ENCODE measurements at places on chromosomes 3 and 15.
A peak's percentile ranks its signal among the peaks of the same experiment; 100 is the strongest.

- DNase-seq = no peak
Measured at GRCh38 chr3:192915722-192916121, 1.9 kb downstream of the MB21D2 start.

- DNase-seq = no peak
Measured at GRCh38 chr15:48722764-48723661, 77.5 kb upstream of the FBN1 start.

- no peak for DNase-seq
Measured at GRCh38 chr15:64806509-64806908, 18.9 kb downstream of the PIF1 start.

- peak; percentile 58 for DNase-seq
Measured at GRCh38 chr3:69051756-69052471, at the start of gene TMF1. TSS of gene TMF1 (minus strand) at chr3:69052333. CDS start at chr3:69052086, 247 bp downstream.

DNA sequence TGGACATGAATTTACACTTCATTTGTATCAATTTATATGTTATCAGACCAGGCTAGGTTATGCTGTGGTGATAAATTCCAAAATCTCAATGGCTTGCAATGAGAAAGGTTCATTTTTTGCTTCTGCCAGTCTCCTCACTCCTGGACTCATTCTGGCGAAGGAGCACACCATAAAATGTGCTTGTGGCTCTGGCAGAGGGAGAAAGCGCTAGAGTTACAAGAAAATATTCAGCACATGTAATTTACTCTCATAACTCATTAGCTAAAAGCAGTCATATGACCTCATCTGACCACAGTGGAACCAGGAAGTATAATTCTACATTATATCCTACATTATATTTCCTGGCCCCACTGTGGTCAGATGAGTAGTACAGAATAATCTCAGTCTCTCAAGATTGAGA is 193.8 kb downstream of the BCHE start:
- DNase-seq = no peak

DNA sequence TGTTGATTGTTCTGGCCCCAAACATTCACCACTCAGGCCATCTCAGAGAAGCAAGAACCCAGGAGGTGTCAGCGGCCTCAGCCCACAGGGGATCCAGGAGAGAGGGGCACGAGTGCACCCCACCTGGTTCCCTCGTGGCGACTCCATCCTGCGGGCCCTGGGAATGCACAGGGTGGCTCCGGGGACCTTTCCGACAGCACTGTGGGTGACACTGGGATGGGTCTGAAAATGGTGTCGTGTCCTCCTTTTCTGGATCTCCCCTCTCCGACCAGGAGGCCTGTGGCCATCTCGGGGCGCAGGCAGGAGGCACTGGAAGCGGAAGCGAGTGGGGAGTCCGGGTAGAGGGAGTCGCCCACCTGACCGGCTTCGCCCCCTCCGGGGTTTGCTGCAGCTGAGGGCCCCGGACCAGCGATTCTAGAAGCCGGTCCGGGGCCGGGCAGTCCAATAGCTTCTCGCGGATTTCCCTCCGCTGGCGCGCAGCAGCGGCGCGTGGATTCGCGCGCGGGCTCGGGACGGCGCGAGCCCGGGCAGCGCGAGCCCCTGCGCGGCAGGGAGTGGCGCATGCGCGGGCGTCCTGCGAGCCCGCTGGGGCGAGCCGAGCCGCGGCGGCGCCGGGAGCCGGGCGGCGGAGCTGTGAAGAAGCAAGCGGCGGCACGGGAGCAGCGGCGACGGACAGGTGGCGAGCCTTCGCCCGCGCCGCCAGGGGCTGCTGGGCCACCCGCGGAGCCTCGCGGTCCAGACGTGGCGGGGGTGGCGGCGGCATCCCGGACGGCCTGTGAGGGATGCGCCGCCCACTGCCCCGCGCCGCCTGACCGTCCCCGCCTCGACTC is at the start of gene DOCK3:
TSS of gene DOCK3 (plus strand) at position 579 of the 830 bp plus-strand sequence. CDS start 337 bp downstream, outside the sequence.
- peak; percentile 71 for DNase-seq

DNA sequence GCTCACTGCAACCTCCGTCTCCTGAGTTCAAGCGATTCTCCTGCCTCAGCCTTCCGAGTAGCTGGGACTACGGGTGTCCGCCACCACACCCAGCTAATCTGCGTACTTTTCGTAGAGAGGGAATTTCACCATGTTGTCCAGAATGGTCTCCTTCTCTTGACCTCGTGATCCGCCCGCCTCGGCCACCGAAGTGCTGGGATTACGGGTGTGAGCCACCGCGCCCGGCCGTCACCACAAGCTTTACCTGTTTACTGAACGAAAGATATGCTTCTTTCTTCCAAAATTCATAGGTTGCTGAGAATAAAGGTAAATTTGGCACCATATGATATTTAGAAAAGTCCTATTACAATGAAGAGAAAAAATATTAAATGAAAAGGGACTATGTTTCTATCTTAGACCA is 333.5 kb upstream of the EPHA6 start:
- DNase-seq = no peak

DNA sequence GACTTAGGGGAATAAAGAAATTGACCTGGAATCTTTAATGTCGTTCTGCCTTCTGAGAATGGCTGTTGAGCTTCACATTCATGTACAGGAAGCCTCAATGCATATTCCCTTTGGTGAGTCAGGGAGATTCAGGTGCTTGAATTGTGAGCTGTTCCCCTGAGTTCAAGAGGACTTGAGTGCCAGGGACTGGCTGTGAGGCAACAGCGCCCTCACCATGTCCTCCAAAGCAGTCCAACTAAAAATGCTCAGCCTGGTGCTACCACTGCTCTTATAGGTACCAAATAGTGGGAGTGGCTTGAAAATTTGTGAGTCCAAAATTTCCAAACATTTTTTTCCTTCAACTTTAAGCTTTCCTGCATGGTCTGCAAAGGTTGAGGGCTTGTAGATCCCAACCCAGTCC is 54.1 kb downstream of the LEO1 start:
- peak; percentile 72 for DNase-seq

DNA sequence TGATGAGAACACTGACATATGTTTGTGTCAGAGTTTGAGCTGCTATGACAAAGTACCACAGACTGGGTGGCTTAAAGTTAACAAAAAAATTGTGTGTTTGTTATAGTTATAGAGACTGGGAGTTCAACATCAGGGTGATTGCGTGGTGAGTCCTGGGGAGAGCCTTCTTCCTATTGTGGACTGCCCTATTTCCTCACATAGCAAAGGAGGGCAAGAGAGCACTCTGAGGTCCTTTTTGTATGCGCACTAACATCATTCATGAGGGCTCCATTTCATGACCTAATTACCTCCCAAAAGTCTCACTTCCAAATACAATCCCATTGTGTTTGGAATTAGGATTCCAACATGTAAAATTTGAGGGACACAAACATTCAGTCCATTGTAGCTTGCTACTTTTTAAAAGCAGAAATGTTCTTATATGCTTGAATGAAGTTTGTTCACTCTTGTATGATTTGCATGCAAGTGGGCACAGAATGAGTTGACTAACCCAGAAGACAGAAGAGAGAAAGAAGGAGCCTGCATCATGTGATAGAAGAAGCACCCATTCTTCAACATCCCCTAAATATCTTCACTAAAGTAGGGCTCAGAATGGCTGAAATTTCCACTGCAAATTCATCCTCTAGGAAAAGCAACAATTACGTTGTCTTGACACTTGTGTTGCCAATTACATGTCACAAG is 18.9 kb upstream of the ALCAM start:
- DNase-seq = no peak

- no peak for DNase-seq
Measured at GRCh38 chr3:104526901-104527401, 839.8 kb upstream of the ALCAM start.

- no peak for DNase-seq
Measured at GRCh38 chr3:158264894-158265293, 155.0 kb downstream of the RSRC1 start.

GRCh38 chr3:150248116-150248887 is 159.8 kb upstream of the TSC22D2 start:
- no peak for DNase-seq

- no peak for DNase-seq
Measured at GRCh38 chr3:135851201-135852081, 114.1 kb upstream of the PPP2R3A start.

GRCh38 chr3:160444411-160444810 is 5.2 kb downstream of the TRIM59 start:
- no peak for DNase-seq

DNA sequence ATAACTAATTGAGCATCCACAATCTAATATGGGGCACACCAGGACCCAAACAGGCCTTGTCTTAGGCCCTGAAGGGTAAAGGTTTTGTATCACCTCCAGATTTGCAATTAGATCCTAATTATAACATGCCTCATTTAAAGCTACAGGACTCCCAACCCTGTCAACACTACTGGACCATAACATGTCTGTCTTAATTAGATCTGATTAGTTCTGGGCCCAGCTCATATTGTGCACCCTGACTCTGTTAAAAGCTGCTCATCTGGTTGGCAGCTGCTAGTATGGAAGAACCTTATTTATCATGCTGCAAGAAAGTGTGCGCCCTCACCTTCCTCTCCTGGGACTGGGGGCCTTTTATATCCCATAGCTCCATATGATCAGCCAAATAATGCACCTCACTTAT is 457.8 kb downstream of the ROBO1 start:
- no peak for DNase-seq

GRCh38 chr15:31235311-31236183 is 91.1 kb upstream of the KLF13 start:
- DNase-seq = no peak

DNA sequence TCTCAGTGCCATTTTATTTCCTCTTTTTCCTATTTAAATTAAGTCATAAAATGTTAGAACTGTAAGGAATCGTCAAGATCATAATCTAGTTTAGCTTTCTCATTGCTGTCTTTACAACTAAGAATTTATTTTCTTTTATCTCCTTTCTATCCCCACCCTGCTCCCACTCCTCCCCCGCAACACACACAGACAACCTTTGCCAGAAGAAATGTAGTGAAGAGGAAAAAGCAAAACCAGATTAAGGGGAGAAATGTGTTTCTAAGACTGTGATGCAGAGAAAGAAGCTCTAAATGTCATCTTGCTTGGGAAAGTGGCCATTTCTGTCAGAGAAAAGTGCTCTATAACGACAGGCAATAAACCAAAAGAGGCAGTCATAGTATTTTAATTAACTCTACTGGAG is 78.3 kb upstream of the MLF1 start:
- DNase-seq = no peak

- peak; percentile 33 for DNase-seq
Measured at GRCh38 chr3:185153861-185154629, 1.2 kb upstream of the C3orf70 start.

DNA sequence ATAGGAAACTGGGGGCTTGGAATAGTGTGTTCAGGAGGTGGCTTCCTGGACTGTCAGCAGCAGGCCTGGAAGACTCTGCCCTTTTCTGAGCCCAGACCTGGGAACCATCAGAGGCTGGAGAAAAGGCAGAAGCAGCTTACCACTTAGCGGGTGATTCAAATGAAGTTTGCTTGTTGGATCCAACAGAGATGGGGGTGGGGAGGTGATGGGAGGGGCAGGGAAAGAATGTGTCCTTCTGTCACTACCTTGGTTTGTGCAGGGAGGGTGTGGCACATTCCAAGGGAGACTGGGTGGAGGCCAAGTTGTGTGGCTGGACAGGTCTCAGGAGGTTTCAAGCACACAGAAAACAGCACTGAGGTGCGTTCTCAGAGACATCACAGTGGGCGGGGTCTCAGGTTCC is 58.8 kb downstream of the TRAK1 start:
- DNase-seq = no peak

GRCh38 chr3:29307295-29307694 is 26.4 kb downstream of the RBMS3 start:
- DNase-seq = no peak

DNA sequence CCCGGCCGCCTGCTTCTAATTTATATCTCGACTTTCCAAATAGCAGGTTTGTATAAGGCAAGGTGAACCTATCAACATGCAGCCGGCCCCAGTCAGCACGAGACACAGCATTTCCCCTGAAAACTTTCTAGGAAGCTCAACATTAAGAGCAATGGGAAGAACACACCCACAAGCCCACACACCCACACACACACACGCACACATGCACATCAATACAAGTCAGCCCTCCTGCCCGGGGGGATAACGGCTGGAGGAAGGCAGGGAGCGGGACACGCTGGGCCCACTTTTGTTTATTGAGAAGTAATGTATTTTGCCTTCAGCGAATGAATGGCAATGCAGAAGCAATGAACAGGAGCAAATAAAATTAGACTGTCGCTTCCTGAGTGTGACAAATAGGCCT is 83.5 kb downstream of the PCSK6 start:
- no peak for DNase-seq

DNA sequence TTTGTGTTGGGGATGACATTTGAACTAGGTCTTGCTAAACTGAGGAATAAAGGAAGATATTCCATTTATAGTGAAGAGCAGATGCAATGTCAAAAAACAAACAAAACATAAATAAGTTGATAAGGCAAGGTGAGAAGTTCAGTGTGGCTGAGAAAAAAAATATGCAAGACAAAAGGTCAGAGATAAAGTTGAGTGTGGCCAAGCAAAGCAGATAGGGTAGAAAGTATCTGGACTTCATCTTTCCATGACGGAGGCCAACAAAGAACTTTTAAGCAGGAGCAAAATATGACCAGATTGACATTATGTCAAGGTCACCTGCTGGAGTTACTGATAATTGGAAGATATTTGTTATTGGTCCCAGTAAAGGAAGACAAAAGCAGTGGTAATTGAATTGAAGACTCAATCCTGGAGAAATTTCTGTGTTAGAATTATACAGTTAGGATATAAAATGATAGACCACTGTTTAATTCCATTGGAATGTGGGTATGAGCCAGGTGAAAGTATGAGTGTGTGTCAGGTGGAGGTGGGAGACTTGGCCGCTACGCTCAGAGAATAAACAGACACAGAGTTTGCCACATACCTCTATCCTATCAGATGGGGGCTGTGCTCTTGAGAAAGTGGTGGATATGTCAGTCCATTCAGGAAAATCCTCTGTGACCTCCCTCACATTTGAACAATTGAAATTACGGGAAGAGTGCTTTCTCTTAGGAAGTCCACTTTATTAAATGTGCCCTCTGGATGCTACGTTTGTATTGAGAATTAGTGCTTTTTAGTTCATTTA is 28.1 kb downstream of the ADIPOQ start:
- DNase-seq = no peak

DNA sequence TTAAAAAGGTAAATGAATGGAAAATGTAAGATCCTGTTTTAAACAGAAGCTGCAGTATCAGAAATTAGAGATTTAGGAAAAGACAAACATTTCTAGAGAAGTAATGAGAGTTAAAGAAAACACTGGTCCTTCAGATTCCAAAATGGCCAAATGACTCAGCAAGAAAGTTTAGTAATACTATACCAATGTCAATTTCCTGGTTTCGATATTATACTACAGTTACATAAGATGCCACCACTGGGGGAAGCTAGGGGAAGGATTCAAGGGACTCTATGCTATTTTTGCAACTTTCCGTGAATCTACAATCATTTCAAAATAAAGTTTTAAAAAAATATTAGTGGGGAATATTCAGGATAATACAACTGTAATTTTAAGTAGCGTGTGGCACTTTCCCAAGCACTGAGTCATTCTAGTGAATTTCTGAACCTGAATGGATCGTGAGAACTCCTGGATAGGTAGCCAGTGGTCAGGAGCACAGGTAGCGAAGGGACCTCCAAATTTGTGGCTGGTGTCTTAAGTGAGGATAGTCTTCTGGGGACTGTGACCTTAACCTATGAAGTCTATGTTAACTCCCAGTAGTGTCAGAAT is 37.6 kb downstream of the TMCC1 start:
- peak; percentile 19 for DNase-seq

Measured in T47D (cell line).